ENCODE measurements at places on chromosomes 11 and 22. TPM values are rescaled to one million over a fixed set of nuclear protein-coding genes. Genes with fewer than 3 reads are reported as not detected.
A peak's percentile ranks its signal among the peaks of the same experiment; 100 is the strongest.

DNA sequence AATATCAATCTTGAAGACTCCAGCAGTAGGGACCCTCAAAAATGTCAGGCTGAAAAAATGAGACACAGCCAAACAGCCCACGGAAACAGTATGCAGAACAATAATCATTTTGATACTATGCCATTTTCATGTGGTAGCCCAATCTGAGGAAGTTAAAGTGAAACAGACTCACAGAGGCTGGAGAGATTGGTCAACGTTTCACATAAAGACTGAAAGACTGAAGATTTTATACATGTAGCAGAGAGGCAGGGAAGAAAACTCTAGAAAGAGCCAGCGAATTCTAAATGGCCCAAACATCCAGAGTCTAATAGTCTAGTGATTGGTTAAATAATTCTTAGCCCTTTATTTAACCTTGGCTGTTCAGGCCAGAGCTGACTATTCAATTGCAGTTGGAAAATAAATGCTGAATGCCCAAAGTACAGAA is 49.4 kb downstream of the MAML2 start:
- DNase-seq: no peak
- no peaks in the 10 kb centered on the region for H3K27me3 ChIP-seq
- no peak overlapping the region for H3K27ac ChIP-seq
- H3K36me3 ChIP-seq: no peaks in the 10 kb centered on the region
- no peak overlapping the region for H3K4me3 ChIP-seq

DNA sequence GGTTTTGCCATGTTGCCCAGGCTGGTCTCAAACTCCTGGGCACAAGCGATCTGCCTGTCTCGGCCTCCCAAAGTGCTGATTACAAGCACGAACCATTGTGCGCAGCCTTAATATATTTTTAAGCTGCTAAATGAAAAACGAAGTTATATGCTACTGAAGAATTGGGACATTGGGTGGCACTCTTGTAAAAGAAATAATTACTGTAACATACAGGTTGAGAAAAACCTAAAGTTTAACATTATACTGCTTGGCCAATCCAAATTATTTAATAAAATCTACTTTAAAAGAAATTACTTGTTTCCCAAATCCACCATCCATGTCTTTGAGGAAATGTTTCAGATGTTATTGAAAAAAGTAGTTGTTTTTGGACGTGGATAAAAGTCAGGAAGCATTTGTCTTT is 37.9 kb upstream of the ARHGAP32 start:
- H3K27ac ChIP-seq: no peak overlapping the region
- no peak overlapping the region for H3K4me3 ChIP-seq
- no peak for DNase-seq
- H3K27me3 ChIP-seq: no peaks in the 10 kb centered on the region
- no peaks in the 10 kb centered on the region for H3K4me1 ChIP-seq

DNA sequence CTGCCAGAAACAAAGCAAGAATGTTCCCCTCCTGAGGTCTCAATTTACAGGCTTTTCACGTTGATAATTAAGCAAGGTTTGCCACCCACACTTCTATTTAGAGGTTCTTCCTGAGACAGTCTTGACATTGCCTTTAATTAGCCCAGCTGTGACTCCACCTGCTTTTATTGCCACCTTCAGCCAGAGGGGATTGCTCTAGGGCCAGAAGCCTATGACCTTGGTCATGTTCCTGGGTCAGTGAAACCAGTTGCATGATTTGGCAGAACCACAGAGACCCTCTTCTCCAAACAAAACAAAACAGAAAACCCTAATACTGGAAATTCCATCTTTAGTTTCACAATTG is 89.8 kb downstream of the APIP start:
- H3K27me3 ChIP-seq: no peaks in the 10 kb centered on the region
- no peak overlapping the region for H3K4me3 ChIP-seq
- no peak overlapping the region for H3K27ac ChIP-seq
- no peaks in the 10 kb centered on the region for H3K4me1 ChIP-seq
- no peak for DNase-seq
- H3K36me3 ChIP-seq: no peaks in the 10 kb centered on the region

- H3K27me3 ChIP-seq: peaks cover 4% of the 10 kb centered on the region
- no peak overlapping the region for H3K27ac ChIP-seq
- H3K4me3 ChIP-seq: no peak overlapping the region
- H3K4me1 ChIP-seq: no peaks in the 10 kb centered on the region
Observed at GRCh38 chr11:19380375-19380774, 139.6 kb upstream of the E2F8 start.

GRCh38 chr11:66142370-66143263 is 72.5 kb downstream of the PACS1 start:
- DNase-seq: no peak
- no peak overlapping the region for H3K27ac ChIP-seq
- H3K27me3 ChIP-seq: no peaks in the 10 kb centered on the region

DNA sequence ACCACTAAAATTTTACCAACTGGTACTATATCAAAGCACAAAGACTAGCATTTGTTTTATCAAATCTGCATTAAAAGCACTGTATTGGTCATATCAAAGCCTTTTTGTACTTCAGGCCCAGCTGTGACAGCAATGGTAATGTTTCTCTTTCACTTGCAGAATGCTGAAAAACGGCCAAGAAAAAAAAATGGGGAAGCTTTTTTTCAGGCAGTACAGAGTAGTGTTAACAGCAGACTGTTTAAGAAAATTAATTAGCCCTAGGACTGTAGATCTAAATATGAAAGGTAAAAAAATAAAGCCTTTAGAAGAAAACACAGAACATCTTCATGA is 33.3 kb downstream of the DENND5A start:
- peak overlapping the region; percentile 72 for H3K27ac ChIP-seq
- no peaks in the 10 kb centered on the region for H3K27me3 ChIP-seq
- H3K4me3 ChIP-seq: peak overlapping the region; percentile 0
- no peaks in the 10 kb centered on the region for H3K36me3 ChIP-seq
- peaks cover 24% of the 10 kb centered on the region for H3K4me1 ChIP-seq
- peak; percentile 22 for DNase-seq

GRCh38 chr11:125215976-125216375 is 51.4 kb downstream of the PKNOX2 start:
- no peaks in the 10 kb centered on the region for H3K27me3 ChIP-seq
- no peak for DNase-seq
- H3K4me3 ChIP-seq: no peak overlapping the region
- peaks cover 7% of the 10 kb centered on the region for H3K4me1 ChIP-seq
- no peak overlapping the region for H3K27ac ChIP-seq
- no peaks in the 10 kb centered on the region for H3K36me3 ChIP-seq

- H3K27me3 ChIP-seq: no peaks in the 10 kb centered on the region
- DNase-seq: no peak
- H3K27ac ChIP-seq: no peak overlapping the region
- H3K4me1 ChIP-seq: no peaks in the 10 kb centered on the region
Observed at GRCh38 chr11:108967571-108967970, 302.7 kb downstream of the DDX10 start.

DNA sequence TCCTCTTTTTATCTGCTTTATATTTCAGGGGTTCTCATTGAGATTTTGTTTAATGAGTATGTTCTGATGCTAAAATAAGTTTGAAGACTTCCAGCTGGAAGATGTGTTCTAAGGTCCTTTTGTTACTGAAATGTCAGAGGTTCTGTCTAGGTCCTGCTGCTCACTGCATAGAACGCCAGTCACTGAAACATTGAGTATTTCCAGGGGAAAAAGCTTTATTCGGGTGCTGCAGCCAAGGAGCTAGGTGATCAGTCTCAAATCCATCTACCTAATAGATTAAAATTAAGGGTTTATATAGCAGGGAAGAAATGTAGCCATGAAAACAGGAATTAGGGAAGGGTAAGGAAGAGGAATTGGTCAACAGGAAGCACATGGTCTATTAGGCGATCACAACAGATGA is 19.7 kb downstream of the SVIP start:
- no peak overlapping the region for H3K4me3 ChIP-seq
- no peak for DNase-seq
- no peaks in the 10 kb centered on the region for H3K27me3 ChIP-seq
- H3K36me3 ChIP-seq: no peaks in the 10 kb centered on the region

DNA sequence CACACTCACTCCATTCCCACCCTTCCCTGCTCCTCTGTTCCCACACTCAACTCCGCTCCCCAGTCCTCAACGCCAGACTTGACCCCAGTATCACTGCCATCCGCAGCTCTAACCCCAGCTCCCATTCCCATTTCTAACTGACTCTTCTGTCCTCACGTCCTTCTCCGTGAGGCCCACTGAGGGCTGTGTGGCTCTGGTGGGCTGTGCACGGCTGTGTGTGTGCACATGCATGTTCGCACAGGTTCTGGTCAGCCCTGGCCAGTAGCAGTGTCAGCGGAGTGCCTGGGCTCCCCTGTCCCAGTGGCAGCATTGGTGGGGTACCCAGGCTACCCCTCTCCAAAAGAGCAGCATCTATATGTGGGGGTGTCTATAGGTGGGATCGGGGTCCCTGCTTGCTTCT is 5.0 kb downstream of the CAPN1 start:
- no peak for DNase-seq
- no peaks in the 10 kb centered on the region for H3K36me3 ChIP-seq
- peaks cover 5% of the 10 kb centered on the region for H3K4me1 ChIP-seq
- no peak overlapping the region for H3K27ac ChIP-seq

DNA sequence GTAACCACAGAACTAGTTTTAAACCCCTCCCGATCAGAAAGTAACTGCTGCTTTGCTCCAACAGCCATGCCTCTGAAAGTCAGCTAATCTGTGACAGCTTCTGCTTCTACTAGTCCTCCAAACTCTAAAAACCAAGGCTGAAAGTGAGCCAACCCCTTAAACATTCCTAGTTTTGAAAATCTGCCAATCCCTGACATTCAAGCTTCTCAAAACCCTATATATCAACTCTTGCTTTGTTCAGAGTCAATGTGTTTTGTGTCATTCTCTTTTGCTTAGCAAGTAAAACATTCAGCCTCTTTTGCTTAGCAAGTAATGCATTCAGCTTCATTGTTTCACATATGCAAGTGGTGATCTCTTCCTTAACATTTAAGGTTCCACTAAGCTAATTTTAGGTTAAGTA is 56.9 kb downstream of the ATG16L2 start:
- no peak overlapping the region for H3K27ac ChIP-seq
- no peaks in the 10 kb centered on the region for H3K36me3 ChIP-seq
- no peak overlapping the region for H3K4me3 ChIP-seq
- H3K4me1 ChIP-seq: no peaks in the 10 kb centered on the region
- H3K27me3 ChIP-seq: no peaks in the 10 kb centered on the region

- H3K36me3 ChIP-seq: peaks cover 82% of the 10 kb centered on the region
- no peaks in the 10 kb centered on the region for H3K4me1 ChIP-seq
- no peaks in the 10 kb centered on the region for H3K27me3 ChIP-seq
- no peak overlapping the region for H3K4me3 ChIP-seq
- no peak for DNase-seq
- H3K27ac ChIP-seq: no peak overlapping the region
Observed at GRCh38 chr22:19047993-19048392, 74.2 kb downstream of the DGCR2 start.

GRCh38 chr11:125241104-125241503 is 76.6 kb downstream of the PKNOX2 start:
- no peak overlapping the region for H3K4me3 ChIP-seq
- H3K4me1 ChIP-seq: no peaks in the 10 kb centered on the region
- no peak overlapping the region for H3K27ac ChIP-seq

- H3K27me3 ChIP-seq: no peaks in the 10 kb centered on the region
- H3K4me3 ChIP-seq: no peak overlapping the region
- no peak overlapping the region for H3K27ac ChIP-seq
- no peaks in the 10 kb centered on the region for H3K4me1 ChIP-seq
- DNase-seq: no peak
Observed at GRCh38 chr11:4480577-4481239, 1.7 kb upstream of the OR52K1 start.

- H3K27ac ChIP-seq: no peak overlapping the region
- H3K36me3 ChIP-seq: no peaks in the 10 kb centered on the region
- H3K4me3 ChIP-seq: no peak overlapping the region
- no peak for DNase-seq
Observed at GRCh38 chr22:20580179-20580578, 72.8 kb downstream of the MED15 start.

GRCh38 chr11:118547132-118547531 is 16.1 kb downstream of the TMEM25 start:
- H3K4me1 ChIP-seq: no peaks in the 10 kb centered on the region
- H3K27ac ChIP-seq: no peak overlapping the region
- no peaks in the 10 kb centered on the region for H3K27me3 ChIP-seq
- no peak overlapping the region for H3K4me3 ChIP-seq

- no peaks in the 10 kb centered on the region for H3K36me3 ChIP-seq
- H3K27me3 ChIP-seq: no peaks in the 10 kb centered on the region
- H3K4me1 ChIP-seq: no peaks in the 10 kb centered on the region
Observed at GRCh38 chr11:22785251-22785650, 44.4 kb downstream of the SVIP start.

- H3K27ac ChIP-seq: peak overlapping the region; percentile 93
- no peaks in the 10 kb centered on the region for H3K36me3 ChIP-seq
- no peak overlapping the region for H3K4me3 ChIP-seq
Observed at GRCh38 chr11:9263840-9264315, 1.3 kb downstream of the DENND5A start.

DNA sequence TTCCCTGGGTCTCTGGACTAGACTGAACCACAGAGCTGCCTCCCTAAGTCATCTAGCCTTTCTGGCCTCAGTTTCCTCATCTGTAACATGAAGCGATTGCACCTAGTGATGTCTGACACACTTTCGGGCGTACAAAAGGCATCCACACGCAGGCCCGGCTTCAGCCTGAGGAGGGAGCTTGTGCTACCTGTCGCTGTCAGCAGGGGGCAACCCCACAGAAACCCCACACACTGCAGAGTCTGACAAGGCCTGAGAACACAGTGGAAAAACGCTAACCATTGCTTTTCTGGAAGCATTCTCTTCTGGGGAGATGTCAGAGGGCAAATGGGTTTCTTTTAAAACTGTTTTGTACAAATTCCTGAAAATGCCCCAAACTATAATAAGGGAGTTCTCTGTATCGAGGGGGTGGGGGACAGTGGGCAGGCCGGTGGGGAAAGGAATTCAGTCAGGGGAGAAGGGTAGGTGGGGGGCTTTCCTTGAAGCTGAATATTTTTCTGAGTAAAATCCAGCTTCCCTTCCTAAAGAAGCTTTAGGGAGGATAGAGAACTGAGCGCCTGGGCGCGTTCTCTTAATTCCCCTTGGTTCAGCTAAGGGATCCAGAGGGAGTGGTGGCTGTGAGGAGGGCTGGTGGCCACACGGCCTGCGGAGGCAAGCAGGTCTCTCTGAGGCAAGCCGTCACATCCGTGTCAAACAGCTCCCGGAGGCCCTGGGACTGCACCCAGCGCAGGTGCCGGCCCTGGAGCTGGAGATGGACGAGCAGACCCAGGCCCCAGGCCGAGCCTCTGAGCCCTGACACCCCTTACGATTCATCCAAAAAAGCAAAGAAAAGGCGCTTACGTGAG is 533 bp downstream of the ELF5 start:
- peak; percentile 69 for DNase-seq
- H3K27me3 ChIP-seq: no peaks in the 10 kb centered on the region
- H3K36me3 ChIP-seq: no peaks in the 10 kb centered on the region
- no peak overlapping the region for H3K4me3 ChIP-seq

GRCh38 chr11:77106321-77106720 is 3.7 kb downstream of the OMP start:
- no peaks in the 10 kb centered on the region for H3K27me3 ChIP-seq
- H3K36me3 ChIP-seq: no peaks in the 10 kb centered on the region
- peak overlapping the region; percentile 36 for H3K27ac ChIP-seq
- H3K4me1 ChIP-seq: peaks cover 68% of the 10 kb centered on the region
- H3K4me3 ChIP-seq: no peak overlapping the region

Gene UCP3
- 4.0 TPM for total RNA-seq

Gene OR5A1
- total RNA-seq: not detected

Gene HYOU1
- total RNA-seq: 80.0 TPM

Gene CAT
- total RNA-seq: 260 TPM

Gene SHANK3
- total RNA-seq: 9.8 TPM

Gene SEC14L6
- 0.19 TPM for total RNA-seq

Gene VPREB1
- not detected for total RNA-seq

Gene KRTAP5-2
- total RNA-seq: not detected

Gene PANX1
- total RNA-seq: 16.6 TPM
